ENCODE measurements at places on chromosomes 12 and 14.
A peak's percentile ranks its signal among the peaks of the same experiment; 100 is the strongest.

GRCh38 chr14:33675415-33676130 is 275.3 kb downstream of the EGLN3 start:
- no peak for DNase-seq

GRCh38 chr12:60393093-60393492 is 797.3 kb downstream of the SLC16A7 start:
- no peak for DNase-seq

DNA sequence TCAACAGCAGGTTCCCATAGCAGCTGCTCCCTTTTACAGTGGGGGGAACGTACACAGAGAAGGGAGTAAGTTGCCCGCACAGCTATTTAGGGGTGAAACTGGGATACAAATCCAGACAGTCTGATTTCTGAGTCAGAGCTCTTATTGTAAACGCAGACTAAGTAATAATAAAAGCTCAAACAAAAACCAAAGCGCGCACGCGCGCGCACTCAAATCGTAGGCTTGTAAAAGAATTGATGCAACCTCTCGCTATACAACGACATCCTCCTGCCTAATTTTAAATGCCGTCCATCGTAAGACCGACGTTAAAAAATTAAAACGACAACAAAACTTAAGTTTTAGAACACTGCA is 747 bp upstream of the DACT1 start:
- DNase-seq, result no peak

DNA sequence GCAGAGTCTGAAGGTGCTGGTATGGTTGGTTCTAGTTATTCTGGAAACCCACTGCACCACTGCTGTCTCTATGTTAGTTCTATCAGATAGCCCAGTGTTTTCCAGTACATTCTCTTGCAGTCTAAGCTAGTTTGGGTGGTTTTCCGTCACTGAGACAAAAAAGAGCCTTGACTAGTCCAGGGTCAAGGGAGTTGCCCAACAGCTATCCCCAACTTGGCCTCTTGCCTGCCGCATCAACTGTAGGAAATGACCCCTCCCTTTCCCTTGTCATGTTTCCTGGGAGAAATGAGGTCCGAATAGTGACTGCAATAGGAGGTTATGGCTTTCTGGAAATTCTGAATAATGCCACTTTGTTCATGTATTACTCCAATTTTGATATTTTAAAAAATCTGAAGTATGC is 160.4 kb downstream of the EFCAB11 start:
- no peak for DNase-seq

GRCh38 chr12:80412343-80412953 is 31.6 kb upstream of the PTPRQ start:
- DNase-seq, result peak; percentile 25

DNA sequence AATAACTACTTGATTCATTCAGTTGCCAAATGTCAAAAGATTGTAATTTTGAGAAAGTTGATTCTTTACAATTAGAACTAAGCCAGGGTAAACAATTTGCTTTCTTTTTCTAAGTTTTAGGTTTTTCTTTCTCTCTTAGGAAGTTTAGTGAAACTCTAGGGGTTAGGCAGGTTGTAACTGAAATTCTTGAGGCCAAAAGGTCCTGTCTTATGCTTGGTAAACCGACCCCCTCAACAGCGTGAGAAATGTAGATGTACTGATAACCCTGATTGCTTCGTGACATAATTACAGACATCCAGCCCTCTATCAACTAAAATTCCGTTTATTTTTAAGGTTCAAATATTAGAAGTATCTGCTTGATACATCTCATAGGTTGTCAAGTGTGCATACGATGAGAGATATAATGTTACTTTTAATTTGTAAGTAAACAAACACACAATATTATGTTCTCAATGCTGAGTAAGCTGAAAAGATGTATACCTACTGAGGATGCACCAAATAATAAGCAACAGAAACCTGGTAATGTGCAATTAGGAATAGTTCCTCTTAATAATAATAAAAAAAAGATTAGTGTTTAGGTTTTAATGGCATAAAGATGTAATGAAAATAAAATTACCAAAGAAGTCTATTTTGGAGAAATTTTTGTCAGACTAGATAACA is 7.2 kb downstream of the FUT8 start:
- no peak for DNase-seq

Data from HEK293T (cell line).